ENCODE measurements at places on chromosomes 3 and 15. TPM values are rescaled to one million over a fixed set of nuclear protein-coding genes. Genes with fewer than 3 reads are reported as not detected.

NTRK3 gene
- total RNA-seq = 0.97 TPM

SLC12A8 gene
- 3.4 TPM for total RNA-seq

STRIT1 gene
- 0.42 TPM for total RNA-seq

PPIP5K1 gene
- 20.6 TPM for total RNA-seq

MESP2 gene
- total RNA-seq = 0.45 TPM

TRIM42 gene
- not detected for total RNA-seq

CASR gene
- total RNA-seq = not detected

TIPIN gene
- 14.8 TPM for total RNA-seq

PDZRN3 gene
- total RNA-seq = 13.9 TPM

GRCh38 chr15:27847775-27848710 is 251.1 kb downstream of the OCA2 start:
- DNase-seq = no peak

DNA sequence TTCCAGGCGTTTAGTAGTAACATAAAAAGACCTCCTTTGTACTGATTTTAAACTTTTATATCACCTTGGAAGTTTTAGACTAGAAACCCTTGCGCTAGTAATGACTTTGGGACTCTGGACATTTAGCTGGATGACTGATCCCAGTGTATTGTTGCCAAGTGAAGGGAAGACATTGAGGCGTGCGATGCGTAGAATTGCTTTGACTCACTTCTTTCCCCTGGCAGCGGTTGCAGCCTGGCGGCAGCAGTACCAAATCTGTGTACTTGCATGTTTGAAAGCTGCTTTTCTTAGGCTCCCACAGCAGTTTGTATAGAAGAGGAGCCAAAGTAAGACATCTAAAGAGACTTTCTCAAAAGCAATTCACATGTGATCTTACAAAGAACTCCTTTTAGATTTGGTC is 151.6 kb downstream of the BBX start:
- DNase-seq = no peak

Data from lower leg skin (tissue), 4 donors.